Vein endothelial cell (primary cell): ENCODE measurements at places on chromosomes 12 and 14. TPM values are rescaled to one million over a fixed set of nuclear protein-coding genes. Genes with fewer than 3 reads are reported as not detected.

Gene PLBD1
- total RNA-seq, result 0.10 TPM in 1 of 2 replicates, not detected in the other

Gene ERBB3
- total RNA-seq, result 0.33 and 0.48 TPM in 2 replicates

Gene TAS2R30
- total RNA-seq, result 5.6 and 6.5 TPM in 2 replicates

Gene DPF3
- total RNA-seq, result 4.2 and 7.0 TPM in 2 replicates

Gene GNB3
- 2.6 and 2.9 TPM in 2 replicates for total RNA-seq

Gene SYCP3
- total RNA-seq, result 0.33 and 0.67 TPM in 2 replicates

Gene GPD1
- under 0.01 TPM in 1 of 2 replicates, not detected in the other for total RNA-seq

Gene HOXC4
- total RNA-seq, result not detected in 2 replicates

Gene RNU4-1
- under 0.01 TPM in 2 replicates for total RNA-seq

Gene CNOT2
- total RNA-seq, result 148 and 159 TPM in 2 replicates

Gene CYP46A1
- total RNA-seq, result 0.19 TPM in 1 of 2 replicates, not detected in the other

Gene NOS1
- not detected in 2 replicates for total RNA-seq

Gene TM7SF3
- 79.4 and 91.0 TPM in 2 replicates for total RNA-seq

Gene XPOT
- total RNA-seq, result 60.1 and 69.4 TPM in 2 replicates

Gene ADGRD1
- total RNA-seq, result not detected in 2 replicates

Gene MEG3
- 10.8 and 11.0 TPM in 2 replicates for total RNA-seq

Gene JPH4
- total RNA-seq, result not detected in 2 replicates

Gene CLEC9A
- total RNA-seq, result not detected in 2 replicates

Gene SOAT2
- not detected in 2 replicates for total RNA-seq

Gene PRKCH
- total RNA-seq, result 194 and 200 TPM in 2 replicates
